Esophagus squamous epithelium (tissue), 5 donors: ENCODE measurements at places on chromosomes 12 and 14.

DNA sequence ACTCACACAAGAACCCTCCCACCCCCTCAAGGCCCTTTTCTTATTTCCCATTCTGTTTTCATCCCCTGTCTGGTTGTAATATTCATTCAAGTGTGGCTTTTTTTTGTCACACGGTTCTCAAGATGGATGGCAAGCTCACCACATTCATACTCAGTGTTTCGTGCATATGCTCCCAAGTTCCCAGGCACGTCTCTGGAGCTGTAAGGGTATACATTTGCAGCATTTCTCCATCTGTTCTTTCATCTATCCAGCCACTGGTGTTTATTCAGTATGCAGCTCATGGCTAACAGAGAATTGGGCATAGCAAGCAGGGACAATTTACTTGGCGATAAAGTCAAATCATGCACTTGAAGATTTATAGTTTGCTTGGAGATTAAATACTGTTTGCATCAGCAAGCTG lies 212.1 kb downstream of the GRIN2B start:
- DNase-seq, result no peak

- DNase-seq, result no peak
Observed at GRCh38 chr14:75579882-75580281, 1.5 kb downstream of the FLVCR2 start.

- no peak for DNase-seq
Observed at GRCh38 chr12:96255077-96255476, 60.9 kb downstream of the ELK3 start.

GRCh38 chr12:70043490-70044138 lies 199.6 kb upstream of the CNOT2 start:
- no peak for DNase-seq

DNA sequence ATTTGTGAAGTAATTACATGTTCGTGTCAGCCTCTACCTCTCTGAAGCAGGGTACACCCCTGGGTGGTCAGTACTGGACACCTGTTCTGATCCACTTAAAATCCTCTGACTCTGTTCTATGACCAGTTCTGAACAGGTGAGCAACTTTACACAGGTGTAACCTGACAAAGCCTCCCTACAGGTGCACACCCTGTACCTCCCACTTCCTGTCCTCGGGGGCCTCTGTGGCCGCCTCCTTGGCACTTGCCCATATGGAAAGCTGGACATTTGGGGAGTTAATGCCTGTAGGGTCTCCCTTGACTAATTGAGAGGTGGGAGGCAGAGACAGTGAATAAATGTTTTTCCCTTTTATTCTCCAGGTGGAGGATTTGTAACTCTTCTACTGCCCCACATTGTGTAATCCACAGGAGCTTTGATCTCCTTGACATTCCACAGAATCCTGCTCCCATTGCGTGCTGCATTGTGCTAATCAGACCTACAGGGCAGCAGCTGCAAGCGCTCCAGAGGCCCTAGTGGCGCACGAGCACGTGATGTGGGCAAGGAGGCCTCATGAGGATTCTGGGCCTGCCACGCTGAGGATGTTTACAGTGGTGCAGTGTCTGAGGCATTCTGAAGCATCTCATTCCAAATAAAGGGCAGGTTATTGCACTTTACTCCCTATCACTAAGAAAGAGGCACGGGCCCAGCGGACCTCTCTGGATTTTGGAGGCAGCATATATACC lies 45.8 kb upstream of the BATF start:
- no peak for DNase-seq

DNA sequence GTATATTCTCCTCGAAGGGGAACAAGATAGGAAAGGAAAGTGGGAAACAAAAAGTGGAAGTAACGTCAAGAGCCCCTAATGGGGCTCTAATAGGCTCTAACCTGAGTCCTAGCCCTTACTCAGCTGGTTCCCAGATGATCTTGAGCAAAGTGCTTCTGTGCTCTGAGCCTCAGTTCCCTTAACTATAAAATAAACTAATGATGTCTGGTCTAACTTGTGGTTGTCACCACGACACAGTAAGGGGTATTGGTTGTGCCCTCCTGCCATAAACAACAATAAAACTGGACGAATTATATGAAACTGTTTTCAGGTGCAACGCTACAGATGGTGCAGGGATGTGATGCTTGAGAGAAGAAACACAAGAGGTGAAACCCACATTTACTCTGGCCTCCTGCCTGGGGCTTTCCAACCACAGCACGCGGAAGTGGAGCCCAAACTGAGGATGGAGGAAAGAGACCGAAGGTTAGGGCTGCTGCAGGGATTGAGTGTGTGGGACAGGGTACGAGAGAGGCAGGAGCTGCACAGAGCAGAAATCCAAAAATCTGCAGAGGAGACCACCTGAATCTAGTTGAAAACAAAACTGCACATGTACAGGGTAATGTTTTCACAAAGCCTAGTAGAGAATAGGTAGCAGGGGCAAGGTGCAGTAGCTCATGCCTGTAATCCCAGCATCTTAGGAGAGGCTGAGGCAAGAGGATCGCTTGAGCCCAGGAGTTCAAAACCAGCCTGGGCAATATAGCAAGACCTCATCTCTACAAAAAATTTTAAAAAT lies 45.6 kb upstream of the BCL2L14 start:
- no peak for DNase-seq

- no peak for DNase-seq
Observed at GRCh38 chr12:64175254-64175945, 46.7 kb downstream of the KICS2 start.

DNA sequence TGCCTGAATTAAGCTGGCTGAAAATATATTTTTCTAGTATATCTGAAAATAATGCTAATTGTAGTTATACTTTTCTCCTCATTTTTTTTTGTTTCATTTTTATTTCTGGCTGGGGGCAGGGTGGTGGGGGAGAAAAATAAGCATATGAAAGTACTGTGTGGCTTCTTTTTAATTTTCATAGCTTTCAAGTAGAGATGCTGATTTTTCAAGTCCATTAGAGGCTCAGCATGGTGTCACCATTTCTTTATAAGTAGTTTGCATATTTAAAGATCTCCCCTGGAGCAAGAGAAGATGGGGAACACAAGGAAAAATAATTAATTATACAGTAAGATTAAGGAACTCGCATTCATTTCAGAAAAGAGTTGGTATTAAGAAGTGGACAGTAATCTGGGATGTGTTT lies 27.1 kb downstream of the TTC8 start:
- DNase-seq, result no peak

- no peak for DNase-seq
Observed at GRCh38 chr14:59428581-59429012, 36.6 kb downstream of the GPR135 start.

DNA sequence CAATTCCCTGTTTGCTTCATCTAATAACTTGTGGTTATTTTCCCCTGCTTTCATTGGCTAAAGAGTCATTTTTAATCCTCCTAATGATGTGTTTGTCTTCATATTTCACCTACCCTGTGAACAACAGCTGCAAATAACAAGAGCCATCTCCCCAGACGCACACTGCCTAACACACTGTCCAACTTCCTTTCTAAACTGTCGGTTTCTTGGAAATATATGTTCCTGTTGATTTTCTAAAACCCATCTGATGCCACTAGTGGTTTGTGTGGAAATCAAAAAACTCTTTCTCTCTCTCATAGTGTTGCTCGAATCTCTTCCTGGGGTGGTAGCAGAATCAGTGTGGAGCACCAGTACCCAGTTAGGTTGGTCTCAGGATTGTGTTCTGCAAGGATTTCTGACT lies 226.9 kb downstream of the EPS8 start:
- no peak for DNase-seq

DNA sequence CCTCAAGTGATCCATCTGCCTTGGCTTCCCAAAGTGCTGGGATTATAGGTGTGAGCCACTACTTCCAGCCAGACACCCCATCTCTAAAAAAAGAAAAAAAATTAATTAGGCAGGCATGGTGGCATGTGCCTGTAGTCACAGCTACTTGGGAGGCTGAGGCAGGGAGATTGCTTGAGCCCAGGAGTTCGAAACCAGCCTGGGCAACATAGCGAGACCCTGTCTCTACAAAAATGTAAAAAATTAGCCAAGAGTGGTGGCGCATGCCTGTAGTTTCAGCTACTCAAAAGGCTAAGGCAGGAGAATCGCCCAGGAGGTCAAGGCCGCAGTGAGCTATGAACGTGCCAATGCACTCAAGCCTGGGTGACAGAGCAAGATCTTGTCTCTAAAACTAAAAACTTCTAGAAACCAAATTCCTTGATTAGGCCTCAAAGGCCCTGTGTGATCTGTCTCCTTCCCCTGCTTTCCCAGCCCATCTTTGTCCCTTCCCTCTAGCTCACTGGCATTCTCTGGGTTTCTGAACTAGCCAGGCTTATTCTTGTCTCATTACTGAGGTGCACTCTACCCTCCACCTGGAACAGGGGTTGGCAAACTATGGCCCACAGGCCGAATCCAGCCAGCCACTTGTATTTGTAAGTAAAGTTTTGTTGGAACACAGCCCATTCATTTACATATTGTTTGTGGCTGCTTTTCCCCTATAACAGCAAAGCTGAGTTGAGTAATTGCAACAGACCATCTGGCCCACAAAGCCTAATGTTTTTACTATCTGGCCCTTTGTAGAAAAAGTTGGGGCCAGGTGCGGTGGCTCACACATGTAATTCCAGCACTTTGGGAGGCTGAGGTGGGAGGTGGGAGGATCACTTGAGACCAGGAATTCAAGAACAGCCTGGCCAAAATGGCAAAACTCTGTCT lies 17.2 kb upstream of the TPCN1 start:
- no peak for DNase-seq

DNA sequence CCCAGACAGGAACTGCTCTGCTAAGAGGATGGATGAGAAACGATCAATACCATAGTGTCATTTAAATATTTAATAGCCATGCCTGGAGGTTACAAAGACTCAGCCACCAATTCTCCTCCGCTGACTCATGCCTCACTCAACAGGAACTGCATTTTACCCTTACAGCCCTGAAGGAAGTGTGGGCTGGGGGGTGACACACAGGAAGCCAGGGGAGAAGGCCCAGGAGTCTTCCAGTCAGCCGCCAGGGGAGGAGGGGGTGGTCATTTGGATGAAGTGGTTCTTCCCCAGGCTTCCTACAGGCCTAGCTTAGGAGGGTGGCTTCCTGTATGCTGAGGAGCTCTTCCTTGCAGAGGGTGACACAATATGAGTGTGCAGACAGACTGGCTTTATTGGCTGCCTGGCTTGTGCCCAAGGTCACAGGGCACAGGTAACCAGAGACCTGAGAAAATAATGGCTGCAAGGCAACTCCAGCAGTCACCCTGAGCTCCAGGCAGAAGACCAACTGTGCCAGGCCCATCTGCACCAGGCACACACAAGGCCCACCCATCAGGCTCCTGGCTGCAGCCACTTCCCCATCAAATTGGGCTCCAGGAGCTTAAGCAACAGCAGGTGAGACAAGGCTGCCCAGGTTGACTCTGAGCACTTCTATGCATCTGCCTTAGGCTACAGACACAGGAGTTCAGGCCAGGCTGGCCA lies 30.6 kb upstream of the RPLP0 start:
- no peak for DNase-seq

GRCh38 chr12:67042697-67043131 lies 226.4 kb upstream of the CAND1 start:
- no peak for DNase-seq

- DNase-seq, result no peak
Observed at GRCh38 chr14:101627915-101628262, 66.6 kb downstream of the DIO3 start.

DNA sequence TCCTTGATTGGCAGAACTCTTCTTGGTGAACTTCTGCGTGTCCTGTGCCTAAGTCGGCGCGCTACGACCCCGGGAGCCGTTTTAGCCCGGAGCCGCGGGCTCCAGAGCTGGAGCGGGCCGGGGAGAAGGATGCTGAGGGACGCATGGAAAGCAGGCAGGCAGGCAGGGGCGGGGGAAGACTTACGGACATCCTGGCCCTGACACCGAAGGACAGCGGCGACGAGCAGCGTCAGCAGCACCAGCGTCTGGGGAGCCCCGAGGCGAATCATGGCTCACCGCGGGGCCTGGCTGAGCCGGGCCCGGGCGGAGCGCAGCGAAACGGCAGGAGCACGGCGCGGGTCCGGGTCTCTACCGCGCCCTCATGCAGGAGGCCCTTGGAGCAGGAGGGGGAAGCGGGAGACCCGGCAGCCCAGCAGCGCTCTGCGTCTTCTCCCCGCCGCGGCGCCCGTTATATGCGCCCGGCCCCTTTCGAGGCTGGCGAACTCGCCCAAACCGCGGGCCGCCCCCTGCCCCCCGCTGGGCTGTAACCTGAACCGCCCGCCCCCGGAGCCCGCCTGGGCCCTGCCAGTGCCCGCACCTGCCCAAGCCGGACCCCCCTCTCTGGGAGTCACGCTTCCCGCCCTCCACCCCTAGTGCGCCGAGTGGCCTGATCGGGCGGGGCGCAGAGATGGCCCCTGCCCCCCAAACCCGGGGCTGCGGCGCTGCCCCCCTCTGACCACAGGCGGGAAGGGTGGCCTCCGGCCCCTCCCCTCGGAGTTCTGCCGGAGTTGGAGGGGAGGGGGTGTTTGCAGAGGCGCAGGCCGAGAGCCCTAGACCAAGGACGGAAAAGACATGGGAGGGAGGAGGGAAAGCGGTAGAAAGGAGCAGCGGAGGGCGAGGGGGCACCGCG lies at the start of gene COL2A1:
Gene COL2A1 (minus strand): TSS at position 424 of the 889 bp plus-strand sequence. CDS start 155 bp downstream, at position 269.
- DNase-seq, result no peak

- no peak for DNase-seq
Observed at GRCh38 chr12:112711507-112711906, 80.0 kb upstream of the RPH3A start.

- no peak for DNase-seq
Observed at GRCh38 chr14:100370003-100370402, 46.9 kb downstream of the SLC25A47 start.

DNA sequence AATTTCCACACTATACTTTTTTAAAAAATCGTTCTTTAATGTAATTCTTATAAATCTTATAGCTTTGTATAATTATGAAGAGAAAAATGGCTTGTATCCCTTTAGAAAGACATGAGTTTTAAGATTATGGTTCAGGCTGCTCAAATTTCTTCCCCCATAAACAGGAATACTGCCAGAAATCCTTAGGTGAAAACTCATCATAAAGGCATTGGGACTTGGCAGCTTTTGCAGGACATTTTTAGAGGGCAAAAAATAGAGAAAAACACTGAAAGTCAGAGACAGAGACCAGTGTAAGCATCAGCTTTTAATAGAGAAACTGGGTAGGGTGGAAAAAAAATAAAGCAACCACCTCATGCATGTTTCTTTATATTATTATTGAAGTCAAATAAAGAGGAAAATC lies 29.1 kb downstream of the LRRK2 start:
- no peak for DNase-seq

GRCh38 chr12:50642761-50643160 lies 121.1 kb upstream of the ATF1 start:
- no peak for DNase-seq

- no peak for DNase-seq
Observed at GRCh38 chr14:67457782-67458181, 30.7 kb downstream of the TMEM229B start.

GRCh38 chr12:19764408-19764807 lies 325.1 kb downstream of the AEBP2 start:
- no peak for DNase-seq

- DNase-seq, result no peak
Observed at GRCh38 chr12:12070674-12071656, at the start of gene BCL2L14. TSS of gene BCL2L14 (plus strand) at chr12:12070939. CDS start at chr12:12079306, 8,367 bp downstream.
